HFF-Myc (cell line): ENCODE measurements at places on chromosomes 11 and 22.

DNA sequence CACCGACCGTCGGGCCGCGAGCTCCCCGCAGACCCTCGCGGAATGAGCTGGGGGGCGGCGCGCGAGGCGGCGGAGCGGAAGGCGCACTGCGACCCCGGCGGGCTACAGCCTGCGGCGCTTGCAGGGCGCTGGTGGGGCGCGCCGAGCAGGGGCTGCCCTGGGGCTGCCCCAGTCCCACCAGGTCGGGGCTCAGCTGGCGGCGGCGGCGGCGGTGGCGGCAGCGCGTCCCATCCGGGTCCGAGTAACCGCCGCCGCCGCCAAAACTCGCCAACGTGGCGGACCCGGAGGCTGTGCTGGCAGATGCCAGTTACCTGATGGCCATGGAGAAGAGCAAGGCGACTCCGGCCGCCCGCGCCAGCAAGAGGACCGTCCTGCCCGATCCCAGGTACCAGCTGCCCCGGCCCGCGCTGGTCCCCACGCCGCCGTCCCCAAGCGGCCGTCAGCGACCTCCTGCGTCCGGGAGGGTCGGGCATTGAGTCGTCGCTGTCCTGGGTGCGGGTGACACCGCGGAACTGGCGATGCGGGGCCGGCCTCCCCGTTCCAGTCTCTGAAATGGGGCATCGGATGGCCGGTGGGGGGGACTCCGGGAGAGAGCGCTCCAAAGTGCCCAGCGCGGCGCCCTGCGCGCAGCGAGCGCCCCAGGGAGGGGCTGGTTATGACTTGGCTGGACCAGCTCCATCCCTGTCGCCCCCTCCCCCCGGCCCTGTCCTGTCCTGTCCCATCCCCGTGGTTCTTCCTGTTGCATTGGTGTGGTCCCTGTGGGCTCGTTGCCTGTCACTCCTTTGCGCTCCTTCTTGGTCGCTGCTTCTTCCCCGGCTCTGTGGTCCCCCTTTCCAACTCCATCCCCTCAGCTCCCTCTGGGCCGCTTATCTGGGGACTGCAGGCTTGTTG, 63.5 kb downstream of the CRYBB2 start:
- DNase-seq: no peak

DNA sequence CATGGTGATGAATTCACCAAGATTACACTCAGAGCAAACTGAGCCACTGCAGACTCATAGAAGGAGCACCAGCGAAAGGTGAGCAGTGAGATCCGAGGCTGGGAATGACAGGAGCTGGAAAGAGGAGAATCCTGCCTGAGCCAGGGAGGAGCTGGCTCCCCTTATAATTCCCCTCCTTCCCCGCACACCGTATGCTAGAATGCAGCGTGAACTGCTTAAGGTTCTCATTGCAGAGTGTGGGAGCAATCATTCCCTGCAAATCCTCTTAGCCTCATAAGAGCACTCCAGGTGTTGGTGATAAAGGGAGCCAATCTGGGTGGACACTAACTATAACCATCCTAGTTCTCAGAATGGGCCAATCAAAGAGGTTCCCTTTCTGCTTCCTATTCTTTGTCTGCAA, 127.6 kb upstream of the TEAD1 start:
- no peak for DNase-seq

DNA sequence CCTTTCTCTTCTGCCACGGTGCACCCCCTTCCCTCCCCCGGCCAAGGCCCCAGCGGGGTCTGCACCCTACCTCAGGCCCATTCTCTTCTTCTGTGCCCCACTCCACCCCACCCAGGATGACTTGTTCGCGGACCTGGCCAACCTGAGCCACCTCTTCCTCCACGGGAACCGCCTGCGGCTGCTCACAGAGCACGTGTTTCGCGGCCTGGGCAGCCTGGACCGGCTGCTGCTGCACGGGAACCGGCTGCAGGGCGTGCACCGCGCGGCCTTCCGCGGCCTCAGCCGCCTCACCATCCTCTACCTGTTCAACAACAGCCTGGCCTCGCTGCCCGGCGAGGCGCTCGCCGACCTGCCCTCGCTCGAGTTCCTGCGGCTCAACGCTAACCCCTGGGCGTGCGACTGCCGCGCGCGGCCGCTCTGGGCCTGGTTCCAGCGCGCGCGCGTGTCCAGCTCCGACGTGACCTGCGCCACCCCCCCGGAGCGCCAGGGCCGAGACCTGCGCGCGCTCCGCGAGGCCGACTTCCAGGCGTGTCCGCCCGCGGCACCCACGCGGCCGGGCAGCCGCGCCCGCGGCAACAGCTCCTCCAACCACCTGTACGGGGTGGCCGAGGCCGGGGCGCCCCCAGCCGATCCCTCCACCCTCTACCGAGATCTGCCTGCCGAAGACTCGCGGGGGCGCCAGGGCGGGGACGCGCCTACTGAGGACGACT, 15.9 kb downstream of the RTN4RL2 start:
- DNase-seq: no peak

DNA sequence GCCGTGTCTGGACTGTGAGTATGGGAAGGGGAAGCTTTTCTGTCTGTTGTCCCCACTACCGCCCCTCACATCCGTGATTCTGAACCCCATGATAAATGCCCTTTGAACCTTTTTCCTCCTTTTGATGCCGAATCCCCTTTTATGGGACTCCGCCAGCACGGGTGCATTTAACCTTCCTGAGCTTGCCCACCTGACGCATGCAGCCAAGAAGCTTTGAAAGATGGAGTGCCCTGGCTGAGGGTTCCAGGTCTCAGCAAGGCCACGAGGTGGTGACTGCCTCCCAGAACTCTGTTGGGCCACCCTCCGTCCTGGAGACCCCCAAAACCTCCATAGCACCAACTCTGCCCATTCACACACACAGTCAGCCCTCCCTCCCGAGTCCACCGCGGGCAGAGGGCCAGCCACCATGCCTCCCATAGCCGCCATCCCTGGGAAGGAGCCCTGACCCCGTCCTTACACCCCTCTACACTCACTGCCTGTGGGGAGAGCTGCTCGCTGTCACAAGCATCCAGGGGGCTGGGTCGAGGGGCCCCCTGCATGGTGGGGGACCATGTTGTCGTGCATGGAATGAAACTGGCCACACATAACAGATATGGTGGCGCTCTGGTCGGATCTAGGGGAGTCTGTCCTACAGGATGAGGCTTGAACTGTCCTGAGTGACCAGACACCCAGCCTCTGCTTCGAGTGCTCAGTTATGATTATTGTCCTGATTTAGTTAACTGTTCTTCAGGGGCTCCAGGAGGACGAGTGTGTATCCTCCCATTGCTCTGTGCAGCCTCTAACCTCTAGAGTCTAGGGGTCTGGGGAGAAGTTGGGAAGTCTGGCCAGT, 822 bp upstream of the COMT start:
- DNase-seq: no peak

GRCh38 chr11:71180694-71181470, 71.5 kb downstream of the SHANK2 start:
- DNase-seq: no peak

DNA sequence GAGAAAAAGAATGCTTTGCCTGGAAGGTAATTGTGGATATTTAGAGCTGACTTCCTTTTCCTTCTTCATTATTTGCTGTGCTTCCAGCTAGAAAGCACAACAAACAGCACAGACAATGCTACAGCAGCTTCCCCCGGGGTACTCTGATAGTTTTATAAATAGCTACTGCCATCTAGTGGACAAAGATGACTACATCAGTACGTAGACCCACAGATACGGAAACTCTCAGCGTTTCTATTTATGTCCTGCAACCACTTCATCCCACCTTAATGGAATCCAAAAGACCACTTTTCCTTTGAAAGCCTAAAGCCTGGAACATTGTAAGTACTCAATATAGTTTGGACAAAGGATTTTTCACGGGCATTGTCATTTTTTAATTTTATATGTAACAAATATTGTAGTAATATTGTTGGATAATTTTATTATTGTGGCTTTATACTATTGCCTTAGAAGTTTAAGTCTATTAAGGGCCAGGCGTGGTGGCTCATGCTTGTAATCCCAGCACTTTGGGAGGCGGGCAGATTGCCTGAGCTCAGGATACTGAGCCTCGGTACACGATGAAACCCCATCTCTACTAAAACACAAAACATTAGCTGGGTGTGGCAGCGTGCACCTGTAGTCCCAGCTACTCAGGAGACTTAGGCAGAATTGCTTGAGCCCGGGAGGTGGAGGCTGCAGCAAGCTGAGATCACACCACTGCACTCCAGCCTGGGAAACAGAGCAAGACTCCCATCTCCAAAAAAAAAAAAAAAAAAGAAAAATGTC, 7.5 kb downstream of the HSPA8 start:
- DNase-seq: no peak

DNA sequence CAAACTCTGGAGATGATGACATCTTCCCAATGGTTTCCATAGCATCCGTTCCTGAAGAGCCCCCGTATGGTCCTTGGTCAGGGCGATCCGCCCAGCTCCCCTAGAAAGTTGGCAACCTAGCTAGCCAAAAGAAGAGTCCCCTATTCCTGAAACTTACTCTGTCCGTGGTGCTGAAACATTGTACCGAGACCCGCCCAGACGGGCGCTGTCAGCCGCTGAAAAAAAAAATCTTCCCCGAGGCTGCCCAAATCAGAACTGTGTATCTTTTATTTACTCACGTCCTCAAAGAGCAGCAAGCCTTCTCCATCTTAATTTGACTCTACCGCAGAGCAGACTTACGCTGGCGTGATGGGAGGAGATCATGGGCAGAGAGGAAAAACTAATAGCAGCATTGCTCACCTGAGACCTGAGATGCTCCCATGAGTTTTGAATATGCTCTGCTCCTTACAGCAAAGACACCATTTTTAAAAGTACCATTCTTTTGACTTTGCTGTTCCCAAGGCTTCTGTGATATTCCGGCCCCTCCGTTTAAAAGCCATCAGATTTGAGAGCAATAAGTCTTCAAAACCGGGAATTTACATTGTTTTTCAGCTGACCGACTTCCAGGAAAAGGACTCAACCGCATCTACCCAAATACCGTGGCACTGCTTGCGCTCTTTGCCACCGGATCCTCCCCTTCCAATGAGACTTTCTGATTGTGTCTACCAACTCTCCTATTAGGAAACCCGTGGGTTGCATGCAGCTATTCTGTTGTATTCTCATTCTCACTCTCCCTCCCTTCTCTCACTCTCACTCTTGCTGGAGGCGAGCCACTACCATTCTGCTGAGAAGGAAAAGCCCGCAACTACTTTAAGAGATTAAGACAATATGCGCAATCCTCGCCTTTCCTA, at the start of gene SLC17A6:
Gene SLC17A6 (plus strand): TSS at position 786 of the 890 bp plus-strand sequence. CDS start 153 bp downstream, outside the sequence.
- DNase-seq: peak; percentile 24

DNA sequence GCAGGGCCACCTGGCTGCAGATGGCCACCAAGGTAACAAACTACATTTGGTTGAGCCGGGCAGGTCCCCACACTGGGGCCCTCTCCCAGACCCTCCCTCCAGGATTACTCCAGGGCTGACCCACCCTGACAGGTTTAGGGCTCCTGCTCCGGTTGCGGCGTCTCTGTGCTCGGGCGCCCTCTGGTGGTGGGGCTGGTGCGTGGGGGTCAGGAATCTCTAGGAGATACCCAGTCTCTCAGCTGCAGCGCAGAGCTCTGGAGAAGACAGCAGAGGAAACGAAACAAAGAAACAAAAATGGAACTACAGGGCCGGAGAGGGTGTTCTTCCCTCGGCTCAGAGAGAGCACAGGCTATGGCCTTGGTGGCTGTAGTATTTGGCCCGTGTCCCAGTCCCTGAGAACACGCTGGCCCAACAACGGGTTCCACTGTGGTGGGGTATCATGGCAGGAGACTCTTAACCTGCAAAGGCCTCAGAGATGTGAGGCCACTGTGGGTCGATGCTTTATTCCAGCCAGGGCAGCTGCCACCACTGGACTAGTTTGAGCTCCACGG, 2.4 kb downstream of the C11orf96 start:
- no peak for DNase-seq

DNA sequence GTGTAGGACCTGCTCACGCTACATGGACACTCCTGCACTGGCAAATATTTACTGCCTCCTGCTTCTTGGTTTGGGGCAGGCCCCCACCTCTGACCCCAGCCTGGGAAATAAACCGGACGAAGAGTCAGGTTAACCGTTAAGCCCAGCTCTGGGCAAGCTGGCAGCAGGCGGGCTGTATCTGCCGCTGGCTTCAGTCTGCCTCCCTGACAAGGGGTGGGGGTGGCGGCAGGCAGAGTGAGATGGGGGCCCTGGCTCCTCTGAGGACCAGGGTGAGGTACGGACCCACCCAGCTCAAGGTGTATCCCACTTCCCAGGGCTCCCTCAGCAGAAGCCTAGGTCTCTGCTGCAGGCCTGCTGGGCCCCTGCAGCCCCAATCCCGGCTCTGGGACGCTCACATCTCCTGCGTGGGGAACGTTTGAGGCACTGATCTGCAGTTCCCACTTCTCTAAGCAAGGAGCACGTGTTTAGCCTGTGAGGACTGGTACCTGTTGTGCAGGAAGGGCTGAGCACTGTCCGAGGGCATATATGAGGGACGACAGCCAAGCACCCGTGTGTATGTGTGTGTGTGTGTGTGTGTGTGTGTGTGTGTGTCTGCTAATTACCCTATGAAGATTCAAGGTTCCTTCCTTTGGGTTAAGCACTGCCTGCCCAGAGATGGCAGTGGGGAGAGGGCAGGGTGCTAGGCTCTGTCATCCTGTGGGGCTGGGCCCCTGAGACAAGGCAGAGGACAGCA, 1.1 kb upstream of the LRRC75B start:
- no peak for DNase-seq

- DNase-seq: no peak
Measured at GRCh38 chr11:71119656-71120269, 132.6 kb downstream of the SHANK2 start.

DNA sequence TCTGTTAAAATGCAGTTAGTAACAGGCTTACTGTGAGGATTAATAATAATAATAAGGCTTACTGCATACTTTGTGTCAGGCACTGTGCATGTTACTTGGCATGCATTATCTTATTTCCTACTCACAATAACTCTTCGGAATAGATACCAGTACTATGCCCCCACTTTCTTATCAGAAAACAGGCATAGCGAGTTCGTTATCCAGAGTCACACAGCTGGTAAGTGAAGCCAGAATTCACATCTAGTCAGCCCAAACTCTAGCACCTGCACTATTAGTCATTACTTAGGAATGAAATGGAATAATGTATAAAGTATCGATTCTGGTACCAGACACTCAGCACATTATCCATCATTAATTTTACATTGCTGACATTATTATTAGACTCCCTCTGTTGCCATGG, 155.7 kb upstream of the BLID start:
- no peak for DNase-seq

DNA sequence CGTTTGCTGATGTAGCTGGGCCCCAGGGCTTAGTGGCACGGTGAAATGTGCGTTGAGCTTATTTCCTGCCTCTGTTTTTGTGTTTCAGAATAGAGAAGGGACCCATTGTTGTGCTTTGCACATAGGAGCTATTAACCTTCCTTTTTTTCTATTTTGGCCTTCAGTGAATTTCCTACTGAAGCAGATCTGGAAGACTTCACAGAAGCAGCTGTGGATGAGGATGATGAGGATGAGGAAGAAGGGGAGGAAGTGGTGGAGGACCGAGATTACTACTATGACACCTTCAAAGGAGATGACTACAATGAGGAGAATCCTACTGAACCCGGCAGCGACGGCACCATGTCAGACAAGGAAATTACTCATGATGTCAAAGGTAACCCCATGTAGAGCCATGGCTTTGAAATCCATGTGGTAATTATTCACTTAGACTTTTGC, 37.4 kb upstream of the ST14 start:
- DNase-seq: no peak

DNA sequence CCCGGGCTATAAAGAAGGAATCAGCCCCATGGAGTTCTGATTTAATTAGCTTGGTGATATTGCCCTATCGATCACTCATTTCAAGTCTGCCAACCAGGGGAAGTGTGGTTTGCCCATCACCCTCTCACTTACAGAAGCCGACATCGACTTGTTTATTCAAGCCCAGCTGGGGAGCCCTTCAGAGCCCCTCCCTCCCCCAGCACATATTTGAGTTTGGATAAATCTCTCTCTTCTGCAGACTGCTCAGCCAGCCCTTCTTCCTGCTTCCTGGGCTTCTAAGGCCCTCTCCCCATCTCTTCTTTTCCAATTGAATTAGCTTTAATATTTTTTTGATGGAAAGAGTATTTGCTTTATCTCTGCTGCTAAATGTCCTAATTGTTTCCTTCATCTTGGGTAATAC, 299.0 kb downstream of the MIAT start:
- no peak for DNase-seq
